CD4-positive, alpha-beta T cell treated with Interleukin-10 for 1 hour (primary cell): ENCODE measurements at places on chromosomes 6 and 20.

GRCh38 chr6:93749191-93749590 lies 329.8 kb upstream of the EPHA7 start:
- no peak for DNase-seq

- DNase-seq: no peak
These were observed 710.1 kb upstream of the ID4 start for GRCh38 chr6:19127081-19127480.

DNA sequence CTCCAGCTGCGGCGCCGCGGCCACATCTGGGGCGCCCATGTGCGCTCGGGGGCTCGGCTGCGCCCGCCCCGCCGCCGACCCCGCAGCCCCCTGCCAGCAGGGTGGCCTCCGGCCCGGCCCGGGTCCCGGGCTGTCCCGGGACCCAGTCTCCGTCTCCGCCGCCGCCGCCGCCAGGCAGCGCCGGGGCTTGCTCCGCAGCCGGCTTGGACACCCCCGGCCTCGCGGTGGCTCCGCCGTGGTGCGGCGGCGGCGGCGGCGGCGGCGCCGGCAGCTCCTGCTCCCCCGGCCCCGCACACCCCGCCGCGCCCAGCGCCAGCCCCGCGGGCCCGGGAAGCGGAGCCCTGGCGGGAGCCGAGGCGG lies 219 bp downstream of the ISM1 start:
- no peak for DNase-seq

DNA sequence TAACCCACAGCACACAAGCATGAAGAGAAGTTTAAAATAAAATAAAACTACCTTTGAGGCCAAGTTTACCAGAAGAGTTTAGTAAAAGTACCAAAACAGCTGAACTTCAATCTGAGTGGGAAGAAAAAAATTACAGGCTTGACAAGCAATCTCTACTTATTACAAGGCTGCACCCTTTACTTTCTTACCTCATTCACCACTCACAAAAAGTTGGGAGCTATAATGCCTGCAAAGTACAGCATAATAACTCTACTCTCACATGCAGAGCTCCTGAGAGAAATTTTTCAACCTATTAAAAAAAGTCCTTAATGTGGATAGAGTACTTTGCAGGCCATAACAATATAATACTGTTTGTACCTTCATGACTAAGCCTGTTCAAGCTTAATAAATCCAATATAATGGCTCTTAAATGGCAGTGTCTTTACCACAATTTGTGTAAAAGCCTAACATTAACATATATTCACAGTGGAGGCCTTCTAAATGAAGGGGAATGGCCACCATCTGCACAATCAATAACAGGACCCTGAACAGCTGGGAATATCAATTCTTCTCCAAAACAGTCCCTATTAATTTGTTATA lies 103.1 kb downstream of the DST start:
- no peak for DNase-seq

DNA sequence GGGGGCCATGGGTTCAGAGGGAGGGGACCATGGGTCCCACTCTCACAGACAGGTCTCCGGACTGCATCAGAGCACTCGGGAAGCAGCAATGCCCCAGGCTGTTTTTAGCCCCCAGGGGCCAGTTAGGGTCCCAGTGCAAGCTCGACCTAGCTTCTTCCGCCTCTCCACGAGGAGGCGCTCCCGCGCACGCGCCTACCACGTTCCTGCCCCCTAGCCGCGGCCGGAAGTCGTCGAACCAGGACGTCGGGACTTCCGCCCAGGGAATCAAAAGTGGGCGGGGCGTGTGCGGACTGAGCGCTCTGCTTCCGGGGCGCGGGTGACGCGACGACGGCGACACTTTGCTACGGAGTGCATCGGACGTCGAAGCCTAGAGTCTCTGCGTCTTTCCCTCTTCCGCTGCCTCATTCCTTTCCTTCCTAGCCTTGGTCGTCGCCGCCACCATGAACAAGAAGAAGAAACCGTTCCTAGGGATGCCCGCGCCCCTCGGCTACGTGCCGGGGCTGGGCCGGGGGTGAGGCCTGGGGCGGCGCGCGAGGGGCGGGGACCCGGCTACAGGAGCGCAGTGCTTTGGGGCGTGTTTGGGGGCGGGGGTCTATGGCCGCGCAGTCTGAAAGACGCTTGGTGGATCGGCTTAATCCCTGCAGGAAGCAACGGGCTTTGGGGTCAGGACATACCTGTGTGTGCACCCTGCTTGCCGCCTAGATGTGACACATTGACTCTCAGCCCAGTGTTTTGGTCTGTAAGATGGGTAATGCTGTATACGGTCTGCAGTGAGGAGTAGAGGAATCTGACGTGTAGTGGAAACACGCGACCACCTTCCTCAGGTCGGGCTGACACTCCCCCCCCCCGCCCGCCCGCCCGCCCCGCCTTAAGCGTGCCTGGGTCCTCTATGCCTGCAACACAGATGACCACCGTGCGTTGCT lies at the start of gene PRPF6:
TSS of gene PRPF6 (plus strand) at position 327 of the 923 bp plus-strand sequence. CDS start at position 441, 114 bp downstream.
- peak; percentile 95 for DNase-seq

DNA sequence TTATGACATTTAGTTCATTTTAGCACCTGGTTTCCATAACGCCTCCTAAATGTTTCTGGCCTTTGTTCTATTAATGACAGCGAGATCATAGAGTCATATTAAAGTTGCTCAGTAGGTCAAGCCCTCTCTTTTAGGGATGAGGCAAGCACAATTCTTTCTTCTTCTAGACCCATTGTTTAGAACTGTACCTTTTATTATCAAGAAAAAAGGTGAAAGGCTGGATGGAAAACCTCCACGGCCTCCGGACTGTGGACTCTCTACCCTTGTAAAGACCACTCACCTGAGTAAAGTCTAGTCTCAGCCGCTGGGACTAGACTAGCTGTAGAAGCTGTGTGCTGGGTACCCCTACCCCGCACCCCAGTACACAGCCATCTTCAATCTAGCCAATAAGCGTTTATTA lies 6.0 kb upstream of the AFDN start:
- no peak for DNase-seq

GRCh38 chr6:142291512-142291911 lies 10.3 kb upstream of the ADGRG6 start:
- no peak for DNase-seq

GRCh38 chr6:4751823-4752464 lies 24.3 kb upstream of the CDYL start:
- no peak for DNase-seq

- DNase-seq: no peak
These were observed 145.1 kb downstream of the CD24 start for GRCh38 chr6:106829451-106829850.

DNA sequence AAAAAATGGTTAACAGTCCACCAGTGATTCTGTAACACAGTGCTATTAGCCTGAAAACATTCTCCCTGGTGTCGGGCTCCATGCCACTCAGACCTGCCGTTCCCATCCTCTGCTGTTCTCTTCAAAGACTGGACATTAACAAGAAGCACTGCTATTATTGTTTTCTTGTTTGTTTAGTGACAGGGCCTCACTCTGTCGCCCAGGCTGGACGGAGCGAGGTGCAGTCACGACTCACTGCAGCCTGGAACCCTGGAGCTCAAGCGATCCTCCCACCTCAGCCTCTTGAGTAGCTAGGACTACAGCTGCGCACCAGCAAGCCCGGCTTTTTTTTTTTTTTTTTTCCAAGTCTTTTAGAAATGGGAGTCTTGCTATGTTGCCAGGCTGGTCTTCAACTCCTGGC lies 9.6 kb downstream of the RMND1 start:
- no peak for DNase-seq

DNA sequence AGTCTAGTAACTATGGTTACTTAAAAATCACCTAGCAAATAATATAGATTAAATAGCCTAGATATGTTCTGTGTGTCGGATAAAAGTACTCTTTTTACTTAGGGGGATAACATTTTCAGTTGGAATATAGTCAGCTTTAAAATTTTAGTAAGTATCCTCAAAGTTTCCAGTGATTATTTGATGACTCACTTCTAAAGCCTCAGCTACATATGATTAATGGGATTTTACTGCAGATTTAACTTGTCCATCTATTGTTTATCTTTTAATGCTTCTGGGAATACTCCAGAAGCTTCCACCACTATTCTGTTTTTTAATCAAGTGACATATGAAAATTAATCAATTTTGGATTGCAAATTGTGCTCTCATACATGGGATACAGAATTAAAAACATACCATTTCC lies 8.7 kb upstream of the TENT5A start:
- DNase-seq: no peak

DNA sequence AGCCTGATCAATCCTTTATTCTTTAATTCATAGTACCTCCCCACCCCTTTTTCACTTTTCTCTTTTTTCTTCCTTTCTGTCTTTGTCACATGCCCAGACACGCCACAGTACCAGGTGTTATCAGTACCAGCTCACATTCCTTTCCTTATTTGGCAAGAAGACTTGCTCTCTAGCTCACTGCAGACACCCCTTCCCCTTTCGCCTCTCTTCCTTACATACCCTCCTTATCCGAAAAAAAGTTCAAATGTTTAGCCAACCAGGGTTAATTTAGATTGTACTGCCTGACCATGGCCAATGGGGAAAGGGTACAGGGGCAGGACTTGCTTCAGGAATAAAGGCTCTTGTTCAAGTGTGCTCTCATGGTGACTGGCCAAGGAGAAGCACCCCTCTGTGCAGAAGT lies 9.3 kb upstream of the SIRPB2 start:
- no peak for DNase-seq

DNA sequence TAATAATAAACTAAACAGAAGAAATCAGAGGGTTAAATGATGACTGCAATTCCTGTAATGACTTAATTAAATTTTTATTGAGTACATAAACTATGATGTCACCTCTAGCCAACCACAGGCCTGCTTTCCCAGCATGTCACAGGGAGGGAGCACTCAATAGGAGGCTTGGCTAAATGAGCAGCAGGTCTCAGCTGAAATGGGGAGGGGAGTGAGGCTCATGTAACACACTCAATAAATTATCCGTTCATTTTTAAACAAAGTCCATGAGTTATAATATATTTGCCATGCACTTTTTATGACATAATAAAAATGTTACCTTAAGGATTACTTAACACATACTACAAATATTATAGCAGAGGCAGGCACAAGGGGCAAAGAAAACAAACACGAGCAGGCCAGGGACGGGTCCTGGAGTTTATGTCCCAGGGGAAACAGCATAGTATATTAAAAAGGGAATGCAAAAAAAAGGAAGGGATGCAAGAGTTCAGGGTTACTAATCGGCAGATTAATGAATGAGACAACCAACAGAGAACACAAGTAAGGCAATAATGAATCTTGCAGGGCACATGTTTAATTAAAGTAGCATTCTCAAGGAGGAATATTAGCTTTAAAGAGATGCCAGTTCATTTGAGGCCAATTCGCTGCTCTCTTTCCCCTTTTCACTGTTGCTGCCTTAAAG lies 27.1 kb upstream of the FAM83C start:
- no peak for DNase-seq

DNA sequence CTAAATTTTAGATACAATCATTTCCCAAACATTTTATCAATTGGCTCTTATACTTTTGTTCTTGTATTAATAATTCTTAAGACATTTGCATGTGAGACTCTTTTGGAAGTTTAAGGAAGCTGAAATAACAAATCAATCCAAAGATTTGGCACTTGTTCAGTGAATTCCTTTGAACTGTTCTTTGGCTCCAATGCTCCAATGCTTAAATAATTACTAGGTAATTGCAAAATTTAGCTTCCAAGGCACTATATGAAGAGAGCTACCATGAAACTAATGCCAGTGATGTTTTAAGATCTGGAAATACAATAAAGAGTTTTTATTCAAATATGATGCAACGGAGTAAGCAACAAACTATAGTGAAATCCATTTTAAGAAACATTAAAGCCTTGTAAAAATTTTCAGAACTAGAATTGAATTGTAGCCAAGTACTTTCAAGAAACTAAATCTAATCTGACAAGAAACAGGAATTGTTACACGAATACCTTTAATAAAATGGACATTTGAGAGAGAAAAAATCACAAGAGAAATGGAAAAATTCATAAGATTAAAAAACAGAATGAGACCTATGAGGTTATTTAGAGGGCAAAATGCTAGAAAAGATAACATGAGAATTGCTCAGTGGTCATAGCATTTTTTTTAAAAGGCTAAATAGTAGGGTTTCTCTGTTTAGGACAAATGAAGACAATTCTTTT lies 43.6 kb upstream of the SMLR1 start:
- DNase-seq: no peak

- no peak for DNase-seq
These were observed 2.9 kb downstream of the TFAP2B start for GRCh38 chr6:50821441-50822077.

GRCh38 chr6:138979365-138979764 lies 8.7 kb downstream of the REPS1 start:
- DNase-seq: no peak

DNA sequence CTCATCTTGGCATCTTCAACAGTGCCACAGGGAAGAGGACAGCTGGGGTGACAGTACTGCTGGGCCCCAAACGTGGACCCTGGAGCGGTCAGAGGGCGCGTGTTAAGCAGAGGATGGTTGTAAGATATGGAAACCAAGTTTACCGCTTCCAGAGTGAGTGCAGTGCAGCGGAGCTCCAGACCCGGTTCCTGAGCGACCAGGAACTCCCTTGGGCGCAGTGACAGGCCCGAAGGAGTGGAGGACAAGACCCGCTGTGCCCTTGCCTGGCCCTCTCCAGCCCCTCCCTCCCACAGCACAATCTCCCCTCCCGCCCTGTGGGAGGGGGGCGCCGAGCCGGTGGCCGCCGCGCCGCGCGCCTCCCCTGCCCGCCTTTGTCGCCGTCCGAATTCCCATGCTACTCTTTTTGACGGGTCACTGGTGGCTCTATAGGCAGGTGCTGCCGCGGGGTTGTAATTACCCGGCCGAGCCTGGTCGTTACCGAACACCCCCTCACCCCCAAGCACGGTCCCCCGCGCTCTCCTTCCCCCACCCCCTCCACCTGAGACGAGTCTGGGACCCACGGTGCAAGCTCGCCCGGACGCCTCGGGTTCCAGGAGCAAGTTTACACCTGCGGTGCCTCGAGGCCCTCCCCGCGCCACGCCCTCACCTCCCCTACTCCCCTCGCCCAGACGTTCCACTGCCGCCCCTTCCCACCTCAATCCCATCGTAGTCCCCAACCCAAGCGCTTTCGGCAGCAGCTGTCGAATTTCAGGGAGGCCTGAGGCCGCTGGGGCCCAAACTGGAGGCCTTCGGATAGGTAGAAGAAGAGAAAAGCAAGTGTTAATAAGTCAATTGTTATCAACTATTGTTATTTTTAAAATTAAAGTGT lies 3.9 kb downstream of the NR2E1 start:
- no peak for DNase-seq

DNA sequence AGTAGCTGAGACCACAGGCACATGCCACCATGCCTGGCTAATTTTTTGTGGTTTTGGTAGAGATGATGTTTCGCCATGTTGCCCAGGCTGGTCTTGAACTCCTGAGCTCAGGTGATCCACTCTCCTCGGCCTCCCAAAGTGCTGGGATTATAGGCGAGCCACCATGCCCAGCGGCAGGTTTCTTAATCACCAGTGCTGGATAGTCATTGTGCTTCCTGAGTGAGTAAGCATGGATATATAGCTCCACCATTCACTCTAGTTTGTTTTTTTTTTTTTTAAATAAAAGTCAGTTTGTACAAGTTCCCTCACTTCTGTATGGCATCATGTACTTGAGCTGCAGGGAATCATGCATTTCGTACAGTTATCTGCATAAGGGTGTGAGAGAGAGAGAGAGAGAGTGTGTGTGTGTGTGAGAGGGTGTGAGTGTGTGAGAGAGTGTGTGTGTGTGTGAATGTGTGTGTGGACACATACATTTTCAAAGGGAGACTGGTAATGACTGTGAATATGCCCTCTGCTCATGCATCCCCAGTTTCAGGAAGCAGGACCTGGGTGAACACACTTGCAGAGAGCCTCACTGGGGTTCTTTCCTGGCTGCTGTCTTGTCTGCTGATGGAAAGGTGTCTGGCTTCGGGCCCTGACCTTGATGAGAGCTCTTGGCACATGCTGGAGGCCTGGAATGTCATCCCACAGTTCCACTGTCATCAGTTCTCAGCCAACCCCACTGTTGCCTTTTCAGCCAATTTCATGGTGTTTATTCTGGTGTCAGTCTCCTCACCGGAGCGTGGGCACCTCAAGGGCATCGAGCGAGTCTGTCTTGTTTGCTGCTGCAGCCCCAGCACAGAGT lies 65.0 kb upstream of the XRN2 start:
- DNase-seq: no peak
